Erythroblast (primary cell): ENCODE measurements at places on chromosomes 6 and 20.

GRCh38 chr6:133983099-133983939 is 30.3 kb downstream of the TBPL1 start:
- DNase-seq: peak; percentile 44

GRCh38 chr6:38573801-38574395 is 65.8 kb downstream of the BTBD9 start:
- DNase-seq: no peak

GRCh38 chr6:144307880-144308279 is 22.7 kb downstream of the UTRN start:
- DNase-seq: no peak

DNA sequence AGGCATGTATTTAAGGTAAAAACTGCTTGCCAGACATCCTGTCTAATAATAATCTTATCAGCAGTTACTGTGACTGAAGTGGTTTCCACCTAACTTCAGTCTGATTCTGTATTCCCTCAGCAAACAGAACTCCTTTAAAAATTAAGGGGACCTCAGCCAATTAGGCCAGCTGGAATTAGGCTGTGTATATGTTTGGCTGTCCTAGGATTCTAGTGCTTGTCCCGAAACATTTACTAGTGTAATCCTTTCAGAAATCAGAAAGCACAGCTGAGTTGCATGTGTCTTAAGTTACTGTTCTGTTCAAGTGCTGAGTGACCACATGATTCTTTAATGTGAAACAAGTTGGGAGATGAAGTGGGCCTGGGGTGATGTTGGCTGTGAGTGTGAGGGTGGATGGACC is 120.9 kb upstream of the SUPT3H start:
- no peak for DNase-seq

GRCh38 chr6:107246972-107247615 is 131.8 kb upstream of the BEND3 start:
- no peak for DNase-seq

- DNase-seq: no peak
Measured at GRCh38 chr6:71886184-71887005, at the start of gene RIMS1. RIMS1 (plus strand) TSS chr6:71886550; CDS start chr6:71887024, 474 bp downstream.

DNA sequence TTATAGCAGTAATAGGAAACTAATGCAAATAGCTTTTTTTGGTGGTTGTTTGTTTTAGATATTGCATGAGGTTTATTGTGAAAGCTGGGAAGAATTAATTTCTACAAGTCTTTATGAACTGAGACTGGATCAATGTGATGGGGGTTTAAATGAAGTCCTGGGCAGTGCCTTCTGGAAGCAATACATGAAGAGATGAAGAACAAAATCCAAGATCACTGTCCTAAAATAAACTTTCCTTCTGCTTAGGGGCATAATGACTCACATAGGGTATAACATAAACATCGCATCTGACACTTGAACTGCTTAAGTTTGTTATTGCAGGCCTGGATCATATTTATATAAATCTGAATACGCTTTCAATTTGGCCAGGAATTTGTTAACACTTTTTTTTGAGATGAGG is 20.9 kb upstream of the SHLD1 start:
- no peak for DNase-seq

DNA sequence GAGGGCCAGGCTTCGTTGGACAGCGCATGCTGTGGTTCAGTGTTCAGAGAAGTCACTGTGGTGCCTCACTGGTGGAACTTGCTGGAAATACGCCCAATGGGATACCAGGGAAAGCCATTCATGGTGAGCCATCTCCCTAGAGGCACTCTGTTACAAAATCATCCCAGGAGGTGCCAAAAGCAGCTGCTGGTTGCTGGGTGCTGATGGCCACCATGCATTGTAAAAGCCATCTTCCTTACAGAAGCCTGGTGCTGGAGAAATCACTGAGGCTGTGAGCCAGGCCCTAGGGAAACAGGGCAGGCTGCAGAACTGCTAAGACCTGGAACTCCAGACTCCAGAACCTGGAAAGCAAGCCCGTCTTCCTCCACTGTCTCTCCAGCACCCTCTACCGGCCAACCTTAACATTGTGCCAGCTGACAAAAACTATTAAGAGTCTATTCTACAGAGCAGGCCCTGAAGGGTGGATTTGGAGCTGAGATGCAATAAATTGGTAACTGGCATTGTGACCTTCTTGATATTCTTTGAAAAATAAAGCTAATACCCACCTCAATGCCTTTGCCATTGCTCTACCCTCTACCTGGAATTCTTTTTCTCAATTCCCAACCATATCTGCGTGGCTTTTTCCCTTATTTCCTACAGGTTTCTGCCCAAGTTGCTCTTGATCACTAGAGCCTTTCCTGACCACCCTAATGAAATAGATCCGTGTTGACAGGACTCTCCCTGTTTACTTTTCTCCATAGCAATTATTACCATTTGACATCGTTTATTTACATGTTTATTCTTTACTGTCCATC is 18.5 kb downstream of the SNRPB start:
- peak; percentile 77 for DNase-seq

DNA sequence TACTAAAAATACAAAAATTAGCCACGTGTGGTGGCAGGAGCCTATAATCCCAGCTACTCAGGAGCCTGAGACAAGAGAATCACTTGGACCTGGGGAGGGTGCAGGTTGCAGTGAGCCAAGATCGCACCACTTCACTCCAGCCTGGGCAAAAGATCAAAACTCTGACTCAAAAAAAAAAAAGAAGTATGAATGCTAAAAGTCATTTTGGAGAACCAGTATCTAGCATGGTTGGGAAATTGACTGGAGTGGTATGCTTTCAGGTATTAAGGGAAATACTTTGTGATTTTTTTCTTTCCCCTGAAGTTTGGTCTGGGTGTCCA is 30.1 kb downstream of the PCMT1 start:
- DNase-seq: no peak

DNA sequence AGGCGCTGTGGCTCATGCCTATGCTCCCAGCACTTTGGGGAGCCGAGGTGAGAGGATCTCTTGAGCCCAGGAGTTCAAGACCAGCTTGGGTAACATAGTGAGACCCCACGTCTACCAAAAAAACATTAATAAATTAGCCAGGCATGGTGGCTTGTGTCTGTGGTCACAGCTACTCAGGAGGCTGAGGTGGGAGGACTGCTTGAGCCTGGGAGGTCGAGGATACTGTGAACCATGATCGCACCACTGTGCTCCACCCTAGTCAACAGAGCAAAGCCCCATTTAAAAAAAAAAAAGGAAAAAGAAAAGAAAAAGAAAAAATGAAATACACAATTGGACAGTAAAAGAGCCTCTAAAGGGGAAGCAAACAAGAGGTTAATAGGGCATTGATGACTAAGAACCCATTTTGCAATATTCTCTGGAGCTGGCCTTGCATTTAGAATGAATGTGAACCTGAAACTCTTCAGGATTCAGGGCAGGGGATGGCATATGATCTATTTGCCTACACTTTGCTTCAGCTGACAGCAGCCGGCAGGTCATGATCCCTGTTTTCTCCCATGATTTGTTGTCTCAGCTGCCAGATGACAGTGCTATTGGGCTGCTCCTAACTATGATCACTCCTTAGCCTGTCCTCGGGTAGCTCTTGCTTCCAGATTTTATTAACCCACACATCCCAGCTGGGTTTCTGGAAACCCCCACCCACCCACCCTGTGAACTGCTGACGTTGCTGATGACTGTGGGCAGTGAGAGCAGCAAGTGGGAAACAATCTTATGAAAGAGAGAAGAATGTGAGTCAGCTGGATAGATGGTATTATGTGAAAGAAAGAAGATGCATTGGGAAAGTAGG is 83.8 kb upstream of the ELOVL5 start:
- DNase-seq: no peak

DNA sequence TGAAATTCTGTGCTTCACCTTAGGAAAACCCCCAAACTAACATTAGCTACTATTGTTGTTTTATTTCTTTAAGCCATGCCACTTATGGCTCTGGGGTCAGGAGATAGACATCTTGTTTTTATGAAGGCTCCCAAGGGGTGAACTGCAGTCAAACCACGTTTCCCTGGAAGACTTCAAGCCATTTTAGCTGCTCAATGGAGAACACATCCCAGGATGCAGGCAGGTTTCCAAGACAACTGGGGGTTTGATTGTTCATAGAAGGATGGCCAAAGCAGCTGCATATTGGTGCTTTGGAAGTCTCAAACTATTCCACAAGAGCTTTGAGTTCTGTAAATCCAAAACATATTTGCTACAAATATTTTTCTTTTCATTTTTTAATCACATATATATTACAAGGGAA is 818.0 kb downstream of the MAFB start:
- DNase-seq: no peak

DNA sequence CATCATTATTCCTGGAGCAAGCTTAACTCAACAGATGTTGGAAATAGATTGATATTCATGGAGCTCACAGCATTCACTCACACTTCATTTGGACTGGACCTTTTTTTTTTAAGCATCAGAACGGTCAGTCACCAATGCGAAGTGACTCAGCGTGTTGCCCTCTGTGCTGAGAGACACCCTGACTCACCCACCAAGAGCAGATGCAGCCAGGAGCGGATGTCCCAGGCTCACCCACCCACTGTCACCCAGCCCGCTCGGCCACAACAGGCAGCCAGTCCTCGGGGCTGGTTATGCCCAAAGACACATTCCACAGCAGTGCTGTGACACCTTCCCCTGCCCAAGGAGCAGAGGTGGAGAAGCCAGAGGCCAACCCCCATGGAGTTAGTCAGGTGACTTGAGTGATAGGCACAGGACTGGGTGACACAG is 15.7 kb downstream of the RNASET2 start:
- DNase-seq: peak; percentile 8
